ENCODE measurements at places on chromosomes 1 and 21. TPM values are rescaled to one million over a fixed set of nuclear protein-coding genes. Genes with fewer than 3 reads are reported as not detected.

DNA sequence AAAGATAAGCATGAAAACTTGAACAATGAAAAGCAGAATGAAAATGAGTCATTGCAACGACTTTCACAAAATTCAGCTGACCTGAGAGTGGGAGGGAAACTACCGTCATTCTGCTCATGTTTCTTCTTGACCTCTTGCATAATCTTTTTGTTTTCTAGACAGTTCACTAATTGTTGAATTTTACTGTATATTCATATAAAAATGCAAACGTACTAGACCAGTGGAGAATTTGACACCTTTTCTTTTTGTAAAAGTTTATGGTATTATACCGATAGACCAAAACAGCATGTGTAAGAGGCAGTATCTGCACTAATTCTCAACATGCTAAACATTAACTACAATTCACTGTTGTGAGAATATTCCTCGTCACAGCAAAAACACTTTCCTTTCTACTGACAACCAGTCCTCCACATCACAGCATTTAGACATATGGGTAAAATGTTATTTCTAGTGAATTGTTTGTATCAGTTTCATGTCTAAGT, 137.8 kb downstream of the GREM2 start:
- no peak for DNase-seq

GRCh38 chr1:200444478-200444877, 34.6 kb upstream of the ZNF281 start:
- DNase-seq, result no peak

DNA sequence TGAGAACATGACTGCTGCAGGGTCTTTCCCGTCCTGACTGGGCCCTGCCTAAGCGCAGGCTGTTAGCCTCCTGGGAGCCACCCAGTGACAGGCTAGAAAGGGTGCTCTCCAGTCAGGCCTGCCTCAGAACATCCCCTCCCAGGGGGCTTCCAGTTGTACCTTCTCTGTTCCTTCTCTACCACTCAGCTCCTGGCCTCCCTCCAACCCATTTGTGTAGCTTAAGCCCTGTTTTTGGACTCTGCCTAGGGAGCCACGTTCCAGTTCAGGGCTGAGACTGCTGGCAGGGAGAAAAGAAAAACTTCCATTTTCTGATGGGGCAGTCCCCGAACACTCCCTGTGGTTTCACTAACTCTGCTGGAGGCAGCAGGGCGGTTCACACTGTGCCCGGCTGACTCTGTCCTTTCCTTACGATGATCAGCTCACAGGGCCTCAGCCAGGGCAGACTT, 15.3 kb upstream of the POU3F1 start:
- DNase-seq, result no peak

DNA sequence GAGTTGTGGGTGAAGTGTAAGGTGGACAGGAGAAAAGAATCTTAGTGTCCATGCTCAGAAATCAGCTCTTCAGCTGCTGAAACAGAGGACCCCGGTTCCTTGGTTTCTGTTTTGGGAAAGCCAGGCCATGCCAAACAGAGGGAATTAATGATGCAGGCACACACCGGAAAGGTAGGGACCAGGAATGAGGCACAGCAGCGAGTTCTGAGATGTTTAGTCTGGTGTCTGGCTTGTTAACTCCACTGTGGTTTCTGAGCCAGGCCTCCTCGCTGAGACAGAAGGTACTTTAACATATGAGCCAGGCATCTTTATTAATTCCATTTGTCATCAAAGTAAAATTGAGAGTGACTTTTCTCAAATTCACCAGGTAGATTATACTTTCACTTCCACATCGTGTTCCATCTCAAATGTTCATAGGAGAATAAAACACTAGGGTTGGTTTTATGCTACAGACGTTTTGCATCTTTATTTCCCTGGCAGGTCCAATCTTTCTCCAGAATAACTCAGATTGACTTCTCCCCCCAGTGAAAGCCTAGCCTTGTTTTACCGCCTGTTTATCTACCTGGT, 23.5 kb downstream of the LRRC8D start:
- DNase-seq, result no peak

PLD5 gene
- 0.31 TPM for total RNA-seq

PHC2 gene
- total RNA-seq, result 89.3 TPM

ADORA3 gene
- 10.0 TPM for total RNA-seq

DNA sequence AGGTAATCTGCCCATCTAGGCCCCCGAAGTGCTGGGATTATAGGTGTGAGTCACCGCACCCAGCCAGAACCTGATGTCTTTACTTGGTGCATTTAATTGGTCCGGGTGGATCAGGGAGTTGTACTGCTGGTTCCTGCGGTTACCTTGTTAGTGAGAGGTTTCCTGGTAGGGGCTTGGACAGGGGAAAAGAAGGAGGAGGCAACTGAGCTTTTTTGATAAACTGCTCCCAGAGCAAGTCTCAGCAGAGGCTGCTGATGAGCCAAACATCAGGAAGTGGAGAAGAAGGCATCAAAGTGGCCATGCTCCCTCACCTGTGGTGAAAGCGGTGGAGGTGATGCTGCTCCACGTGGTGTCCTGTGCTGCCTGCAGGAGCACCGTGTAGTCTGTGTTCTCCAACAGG, 161.5 kb upstream of the KIAA0040 start:
- DNase-seq, result no peak

- no peak for DNase-seq
Measured at GRCh38 chr1:182281541-182281940, 110.0 kb downstream of the GLUL start.

GRCh38 chr1:153261281-153262069, 2.0 kb downstream of the LORICRIN start:
- peak; percentile 81 for DNase-seq

BCL2L15 gene
- 0.42 TPM for total RNA-seq

ZBTB7B gene
- total RNA-seq, result 54.7 TPM

DNA sequence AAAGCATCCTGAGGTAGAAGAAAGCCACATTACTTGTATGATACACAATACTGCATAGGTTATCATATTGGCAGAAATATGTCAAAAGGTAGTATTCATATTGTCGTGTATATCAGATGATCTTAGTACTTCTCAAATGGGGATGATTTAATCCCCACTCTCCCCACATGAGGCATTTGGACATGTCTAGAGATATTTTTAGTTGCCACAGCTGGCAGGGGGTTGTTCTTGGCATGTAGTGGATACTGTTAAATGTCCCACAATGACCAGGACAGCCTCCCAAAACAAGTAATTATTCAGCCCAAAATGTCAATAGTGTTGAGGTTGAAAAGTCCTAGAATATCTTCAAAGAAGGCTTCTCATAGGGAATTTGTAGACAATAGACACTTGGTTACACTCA, 162.8 kb downstream of the NEGR1 start:
- no peak for DNase-seq

DNA sequence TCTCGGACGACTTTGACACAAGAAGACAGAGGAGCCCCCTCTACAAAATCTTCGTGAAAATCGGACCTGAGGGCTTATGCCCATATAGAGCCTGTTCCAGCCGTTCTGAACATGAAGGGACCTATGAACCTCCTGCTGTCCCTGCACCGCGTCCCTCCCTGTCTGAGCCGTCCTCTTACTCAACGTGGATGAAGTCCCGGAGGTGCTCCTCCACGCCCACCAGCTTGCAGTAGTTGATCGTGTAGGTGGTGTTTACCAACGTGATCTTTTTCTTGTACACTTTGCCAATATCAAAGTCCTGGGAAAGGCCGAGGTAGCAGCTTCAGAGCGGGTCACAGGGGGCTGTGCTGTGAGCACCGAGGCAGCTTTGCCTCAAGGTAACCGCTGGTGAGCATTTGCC, 40.0 kb downstream of the CFAP74 start:
- no peak for DNase-seq

- no peak for DNase-seq
Measured at GRCh38 chr1:239987103-239987745, 104.5 kb upstream of the FMN2 start.

GRCh38 chr1:151855933-151856332, 2.4 kb upstream of the THEM5 start:
- no peak for DNase-seq

FCRLB gene
- total RNA-seq, result 0.60 TPM

GRCh38 chr21:23249760-23250159, 2251.6 kb downstream of the NCAM2 start:
- no peak for DNase-seq

DNA sequence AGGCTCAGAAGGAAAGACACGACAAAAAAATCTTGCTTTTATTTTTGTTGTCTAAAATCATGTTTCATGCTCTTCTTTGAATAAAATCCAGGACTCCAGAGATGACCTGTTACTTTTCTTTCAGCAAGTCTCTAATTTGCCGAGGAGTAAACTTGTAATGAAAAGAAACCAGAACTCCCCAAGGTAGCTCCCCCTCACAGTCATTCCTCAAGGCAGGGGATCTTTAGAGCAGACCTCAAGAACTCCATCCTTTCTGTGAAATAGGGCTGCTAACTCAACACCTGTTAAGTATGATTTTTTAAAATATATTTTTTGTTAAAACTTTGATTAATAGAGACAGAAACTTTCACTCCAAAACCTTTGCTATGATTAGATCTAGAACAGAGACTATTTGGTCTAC, 82.7 kb upstream of the ABCD3 start:
- DNase-seq, result no peak

GRCh38 chr1:111593403-111594305, 25.9 kb upstream of the RAP1A start:
- DNase-seq, result no peak

SPRR4 gene
- total RNA-seq, result not detected

- no peak for DNase-seq
Measured at GRCh38 chr1:28213315-28213714, 19.5 kb downstream of the DNAJC8 start.

DNA sequence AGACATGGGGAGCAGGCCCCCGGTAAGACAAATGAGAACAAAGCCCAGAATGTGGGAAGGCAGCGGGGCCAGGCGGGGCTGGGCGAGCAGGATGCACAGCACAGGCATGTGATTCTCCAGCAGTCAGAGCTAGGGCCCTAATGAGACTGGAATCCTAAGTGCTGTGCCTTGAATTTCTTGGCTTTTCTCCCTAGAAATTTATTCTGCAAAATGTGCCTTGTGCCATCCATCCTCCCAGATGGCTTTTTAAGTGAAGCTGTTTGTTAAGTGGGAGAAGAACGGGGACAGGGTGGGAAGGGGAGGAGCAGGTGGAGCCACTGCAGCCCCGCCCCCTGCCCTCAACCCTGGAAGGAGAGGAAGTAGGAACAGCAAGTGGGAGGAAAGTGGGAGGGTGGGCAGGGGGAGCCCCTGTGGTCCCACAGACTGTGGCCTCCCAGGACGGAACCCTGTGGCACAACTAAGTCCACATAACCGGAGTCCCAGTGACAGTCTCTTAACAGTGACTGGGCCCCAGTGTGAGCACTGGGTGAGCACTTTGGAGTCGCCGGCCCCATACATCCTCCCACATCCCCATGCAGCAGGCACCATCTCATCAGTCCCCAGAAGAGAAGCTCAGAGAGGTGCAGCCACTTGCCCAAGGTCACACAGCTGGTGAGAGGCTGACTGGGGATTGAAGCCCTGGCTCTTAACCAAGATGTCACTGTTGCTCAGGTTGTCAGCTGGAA, 216.9 kb downstream of the MATN1 start:
- DNase-seq, result no peak

DNA sequence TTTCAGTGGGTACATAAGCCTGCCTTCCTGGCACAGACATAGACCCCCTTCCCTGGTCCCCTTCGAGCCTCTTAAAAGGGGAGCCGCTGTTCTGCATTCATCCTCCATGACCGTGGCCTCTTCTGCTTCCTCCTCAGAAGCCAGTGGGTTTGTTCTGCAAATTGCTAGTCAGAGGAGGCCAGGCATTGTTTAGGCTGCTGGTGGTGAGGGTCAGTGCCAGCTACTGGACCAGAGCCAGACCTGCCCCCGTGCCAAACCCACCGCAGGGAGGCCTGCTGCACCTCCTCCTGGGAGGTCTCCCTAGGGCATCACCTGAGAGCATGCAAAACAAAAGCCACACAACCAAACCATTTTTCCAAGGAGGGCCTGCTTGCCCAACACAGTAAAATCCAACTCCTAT, 178.4 kb downstream of the MIS18A start:
- no peak for DNase-seq

OR6N1 gene
- total RNA-seq, result not detected

GRCh38 chr1:68015971-68016370, 34.5 kb downstream of the DIRAS3 start:
- no peak for DNase-seq

GRCh38 chr1:53057127-53057526, 4.9 kb upstream of the PODN start:
- no peak for DNase-seq

DNA sequence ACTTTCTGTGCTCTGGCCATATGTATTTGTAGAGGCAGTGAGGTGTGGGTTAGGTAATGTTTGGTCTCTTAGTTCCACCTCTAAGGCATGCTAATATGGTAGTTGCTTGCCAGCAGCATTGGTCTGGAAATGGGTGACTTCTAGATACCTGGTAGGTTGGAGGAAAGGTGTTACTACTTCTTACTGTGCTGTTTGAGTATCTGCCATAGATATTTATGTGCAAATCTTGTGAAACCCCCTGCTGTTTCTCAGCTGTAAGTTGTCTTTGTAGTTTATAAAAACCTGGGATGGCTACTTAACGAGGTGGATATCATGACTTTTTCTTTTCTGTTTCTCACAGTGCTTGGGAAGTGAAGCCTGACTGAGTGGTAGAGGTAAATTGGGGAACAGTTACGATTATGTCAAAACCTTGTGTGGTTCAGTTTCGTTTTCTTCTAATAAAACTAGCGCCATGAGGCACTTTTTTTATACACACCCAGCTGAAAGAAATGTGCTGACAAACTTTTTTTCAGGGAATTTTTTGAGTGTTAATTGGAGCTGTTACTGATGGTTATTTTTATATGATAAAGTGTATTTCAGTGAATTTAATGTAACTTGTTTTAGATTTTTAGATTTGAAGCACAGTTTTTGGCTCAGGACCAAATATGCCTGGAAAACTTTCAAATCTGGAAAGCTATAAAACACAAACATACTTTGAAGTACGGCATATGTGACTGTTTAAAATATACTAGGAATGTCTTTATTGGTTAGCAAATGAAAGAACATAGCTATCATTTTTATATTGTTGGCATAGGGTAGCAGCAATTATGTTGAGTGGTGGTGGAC, 42.1 kb downstream of the CAMSAP2 start:
- DNase-seq, result no peak

DNA sequence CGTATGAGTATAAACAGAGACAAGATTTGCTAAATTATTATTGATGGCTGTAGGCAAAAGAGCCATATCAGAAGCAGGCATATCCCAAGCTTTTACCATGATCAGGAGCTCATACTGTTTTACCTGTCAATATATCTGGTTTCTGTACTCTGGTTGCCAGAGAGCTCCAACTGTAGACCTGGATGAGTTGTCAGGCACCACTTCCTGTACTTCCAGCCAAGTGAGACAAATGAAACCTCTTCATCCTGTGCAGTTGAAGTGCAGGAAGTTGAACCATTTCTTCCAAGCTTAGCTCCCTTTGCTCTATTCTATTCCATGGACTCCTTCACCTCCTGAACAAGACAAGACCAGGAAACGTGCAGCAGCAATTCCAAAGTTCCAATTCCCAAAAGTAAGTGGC, 115.6 kb downstream of the ZNF281 start:
- DNase-seq, result no peak

FAM72B gene
- total RNA-seq, result 0.58 TPM

- no peak for DNase-seq
Measured at GRCh38 chr1:245108909-245109308, 45.9 kb upstream of the KIF26B start.

GRCh38 chr21:27673581-27673980, 706.7 kb upstream of the ADAMTS5 start:
- DNase-seq, result no peak
